ENCODE measurements at places on chromosomes 7 and 10.

- no peaks in the 10 kb centered on the region for H3K36me3 ChIP-seq
- no peak for DNase-seq
- H3K4me1 ChIP-seq, result no peaks in the 10 kb centered on the region
Observed at GRCh38 chr7:51617686-51618085, 301.1 kb upstream of the COBL start.

DNA sequence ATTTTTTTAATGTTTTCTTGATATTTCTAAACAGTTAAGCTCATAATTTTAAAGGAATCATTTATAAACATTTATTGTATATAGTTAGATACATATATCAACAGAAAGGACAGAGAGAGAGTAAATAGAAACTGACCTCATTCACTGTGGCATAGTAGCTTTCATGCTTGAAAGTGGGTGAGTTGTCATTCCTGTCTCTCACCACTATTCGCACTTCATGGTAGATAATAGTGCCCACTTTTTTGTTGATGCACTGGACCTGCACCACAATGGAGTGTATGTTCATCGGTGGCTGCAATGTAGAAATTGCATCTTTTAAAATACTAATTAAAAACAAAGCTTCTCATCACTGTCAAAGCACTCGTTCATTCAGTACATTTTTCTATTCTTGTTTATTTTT lies 432.0 kb downstream of the PCDH15 start:
- H3K36me3 ChIP-seq, result no peaks in the 10 kb centered on the region
- no peak overlapping the region for H3K27ac ChIP-seq
- H3K27me3 ChIP-seq, result no peaks in the 10 kb centered on the region
- H3K4me1 ChIP-seq, result no peaks in the 10 kb centered on the region
- no peak overlapping the region for H3K4me3 ChIP-seq

DNA sequence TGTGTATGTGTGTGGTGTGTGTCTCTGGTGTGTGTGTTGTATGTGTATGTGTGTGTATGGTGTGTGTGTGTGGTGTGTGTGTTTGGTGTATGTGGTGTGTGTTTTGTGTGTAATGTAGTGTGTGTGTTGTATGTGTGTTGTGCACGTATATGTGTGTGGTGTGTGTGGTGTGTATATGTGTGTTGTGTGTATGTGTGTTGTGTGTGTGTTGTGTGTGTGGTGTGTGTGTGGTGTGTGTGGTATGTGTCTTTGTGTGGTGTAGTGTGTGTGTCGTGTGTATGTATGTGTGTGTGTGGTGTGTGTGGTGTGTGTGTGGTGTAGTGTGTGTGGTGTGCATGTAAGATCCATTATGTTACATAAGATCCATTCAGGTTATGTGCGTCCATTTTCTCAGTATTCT lies 21.9 kb upstream of the VIPR2 start:
- no peak for DNase-seq
- no peaks in the 10 kb centered on the region for H3K4me1 ChIP-seq
- H3K27ac ChIP-seq, result no peak overlapping the region
- no peak overlapping the region for H3K4me3 ChIP-seq

DNA sequence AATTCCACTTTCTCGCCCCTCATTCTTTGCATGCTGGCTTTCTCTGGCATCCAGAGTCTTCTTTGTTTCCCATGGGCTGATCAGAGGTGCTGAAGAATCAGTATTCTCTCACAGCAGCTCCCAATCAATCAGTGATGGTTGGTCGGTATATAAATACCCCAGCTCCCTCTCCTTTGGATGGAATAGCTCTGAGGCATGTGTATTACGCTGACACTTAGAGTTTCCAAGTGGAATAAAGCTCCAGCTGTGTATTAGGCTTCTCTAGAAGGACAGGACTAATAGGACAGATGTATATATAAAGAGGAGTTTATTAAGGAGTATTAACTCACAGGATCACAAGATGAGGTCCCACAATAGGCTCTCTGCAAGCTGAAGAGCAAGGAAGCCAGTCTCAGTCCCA lies 218.3 kb upstream of the GRB10 start:
- H3K27ac ChIP-seq, result no peak overlapping the region
- H3K36me3 ChIP-seq, result no peaks in the 10 kb centered on the region
- no peaks in the 10 kb centered on the region for H3K27me3 ChIP-seq
- H3K4me1 ChIP-seq, result no peaks in the 10 kb centered on the region
- no peak for DNase-seq
- no peak overlapping the region for H3K4me3 ChIP-seq

- H3K4me3 ChIP-seq, result no peak overlapping the region
- H3K4me1 ChIP-seq, result no peaks in the 10 kb centered on the region
- no peaks in the 10 kb centered on the region for H3K27me3 ChIP-seq
- DNase-seq, result no peak
- no peaks in the 10 kb centered on the region for H3K36me3 ChIP-seq
Observed at GRCh38 chr10:112330162-112330561, 43.8 kb upstream of the ACSL5 start.

DNA sequence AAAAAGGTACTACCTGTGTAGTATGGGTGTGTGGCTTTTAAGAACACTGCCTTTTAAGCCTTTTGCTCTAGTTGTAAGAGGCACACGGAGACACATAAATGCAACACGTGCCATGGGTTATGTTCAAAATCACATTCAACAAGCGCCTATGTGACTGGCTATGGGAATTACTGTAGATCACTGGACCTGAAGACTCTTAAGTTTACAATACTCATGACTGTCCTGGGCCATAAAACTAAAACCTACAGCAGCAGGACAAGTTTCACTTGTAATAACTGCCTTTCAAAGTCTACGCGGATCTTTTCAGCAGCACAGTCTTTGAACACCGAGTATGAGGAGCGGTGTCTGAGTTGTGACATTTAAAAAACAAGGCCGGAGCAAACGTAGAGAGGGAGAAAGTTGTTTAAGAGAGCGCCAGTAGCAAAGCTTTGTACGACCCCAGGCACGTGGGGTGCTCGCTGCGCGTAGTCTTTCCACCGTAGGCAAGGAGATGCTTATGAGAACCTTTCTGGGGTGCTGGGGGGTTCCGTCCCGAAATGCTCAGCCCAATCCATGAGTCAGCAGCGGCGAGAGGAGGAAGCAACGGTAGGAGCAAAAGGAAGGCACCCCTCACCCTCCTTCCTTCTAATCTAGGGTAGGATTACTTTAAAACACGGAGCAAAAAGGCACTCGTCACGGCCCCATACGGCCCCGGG lies 662 bp downstream of the DNAJC2 start:
- peak overlapping the region; percentile 95 for H3K4me3 ChIP-seq
- peaks cover 7% of the 10 kb centered on the region for H3K4me1 ChIP-seq
- peak overlapping the region; percentile 88 for H3K27ac ChIP-seq
- peaks cover 28% of the 10 kb centered on the region for H3K36me3 ChIP-seq
- peak; percentile 15 for DNase-seq

DNA sequence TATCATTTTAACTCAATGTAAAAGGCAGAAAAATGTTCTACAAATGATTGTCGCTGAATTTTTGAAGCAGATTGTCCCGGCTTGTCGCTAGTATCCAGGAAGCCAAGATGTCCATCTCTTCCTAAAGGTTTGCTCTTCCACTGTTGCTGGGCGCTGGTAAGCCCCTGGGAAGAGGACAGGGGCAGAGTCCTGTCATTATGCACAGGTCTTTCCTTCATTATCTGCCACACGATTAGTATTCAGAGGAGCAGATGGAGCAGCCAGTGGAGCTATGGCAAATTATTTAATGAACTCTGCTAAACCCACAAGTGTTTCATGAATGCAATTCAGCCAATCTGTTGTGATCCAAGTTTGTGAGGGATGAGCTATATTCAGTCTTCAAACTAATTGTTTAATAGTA lies 499.1 kb upstream of the NRP1 start:
- no peaks in the 10 kb centered on the region for H3K27me3 ChIP-seq
- DNase-seq, result no peak
- no peak overlapping the region for H3K4me3 ChIP-seq
- no peaks in the 10 kb centered on the region for H3K36me3 ChIP-seq
- H3K27ac ChIP-seq, result no peak overlapping the region

DNA sequence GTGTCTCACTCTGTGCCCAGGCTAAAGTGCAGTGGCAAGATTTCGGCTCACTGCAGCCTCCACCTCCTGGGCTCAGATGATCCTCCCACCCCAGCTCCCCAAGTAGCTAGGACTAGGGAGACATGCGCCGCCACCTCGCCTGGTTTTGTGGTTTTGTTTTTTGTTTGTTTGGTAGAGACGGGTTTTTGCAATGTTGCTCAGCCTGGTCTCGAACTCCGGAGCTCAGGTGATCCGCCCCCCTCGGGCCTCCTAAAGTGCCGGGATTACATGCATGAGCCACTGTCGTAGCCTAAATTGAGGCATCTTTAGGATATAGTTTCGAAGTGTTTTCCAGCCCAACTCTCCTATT lies 781 bp downstream of the ZNF727 start:
- no peak for DNase-seq
- peak overlapping the region; percentile 54 for H3K27ac ChIP-seq
- H3K27me3 ChIP-seq, result no peaks in the 10 kb centered on the region
- H3K4me3 ChIP-seq, result peak overlapping the region; percentile 41
- no peaks in the 10 kb centered on the region for H3K36me3 ChIP-seq

DNA sequence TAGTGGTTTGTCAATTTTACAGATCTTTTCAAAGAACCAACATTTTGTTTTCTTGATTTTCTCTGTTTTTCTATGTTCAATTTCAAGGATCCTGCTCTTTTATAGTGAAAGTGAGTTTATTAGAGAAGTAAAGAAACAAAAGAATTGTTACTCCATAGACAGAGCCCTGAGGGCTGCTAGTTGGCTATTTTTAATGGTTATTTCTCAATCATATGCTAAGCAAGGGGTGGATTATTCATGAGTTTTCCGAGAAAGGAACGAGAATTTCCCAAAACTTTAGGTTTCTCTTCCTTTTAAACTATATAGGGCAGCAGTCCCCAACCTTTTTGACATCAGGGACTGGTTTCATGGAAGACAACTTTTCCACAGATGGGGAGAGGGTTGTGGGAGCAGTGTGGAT lies 165.0 kb downstream of the CCSER2 start:
- H3K27ac ChIP-seq, result no peak overlapping the region
- no peak overlapping the region for H3K4me3 ChIP-seq
- H3K4me1 ChIP-seq, result peaks cover 13% of the 10 kb centered on the region
- DNase-seq, result no peak

- DNase-seq, result no peak
- peaks cover 8% of the 10 kb centered on the region for H3K4me1 ChIP-seq
- no peak overlapping the region for H3K27ac ChIP-seq
- no peak overlapping the region for H3K4me3 ChIP-seq
- no peaks in the 10 kb centered on the region for H3K36me3 ChIP-seq
Observed at GRCh38 chr7:150731916-150732315, 5.3 kb upstream of the GIMAP5 start.

DNA sequence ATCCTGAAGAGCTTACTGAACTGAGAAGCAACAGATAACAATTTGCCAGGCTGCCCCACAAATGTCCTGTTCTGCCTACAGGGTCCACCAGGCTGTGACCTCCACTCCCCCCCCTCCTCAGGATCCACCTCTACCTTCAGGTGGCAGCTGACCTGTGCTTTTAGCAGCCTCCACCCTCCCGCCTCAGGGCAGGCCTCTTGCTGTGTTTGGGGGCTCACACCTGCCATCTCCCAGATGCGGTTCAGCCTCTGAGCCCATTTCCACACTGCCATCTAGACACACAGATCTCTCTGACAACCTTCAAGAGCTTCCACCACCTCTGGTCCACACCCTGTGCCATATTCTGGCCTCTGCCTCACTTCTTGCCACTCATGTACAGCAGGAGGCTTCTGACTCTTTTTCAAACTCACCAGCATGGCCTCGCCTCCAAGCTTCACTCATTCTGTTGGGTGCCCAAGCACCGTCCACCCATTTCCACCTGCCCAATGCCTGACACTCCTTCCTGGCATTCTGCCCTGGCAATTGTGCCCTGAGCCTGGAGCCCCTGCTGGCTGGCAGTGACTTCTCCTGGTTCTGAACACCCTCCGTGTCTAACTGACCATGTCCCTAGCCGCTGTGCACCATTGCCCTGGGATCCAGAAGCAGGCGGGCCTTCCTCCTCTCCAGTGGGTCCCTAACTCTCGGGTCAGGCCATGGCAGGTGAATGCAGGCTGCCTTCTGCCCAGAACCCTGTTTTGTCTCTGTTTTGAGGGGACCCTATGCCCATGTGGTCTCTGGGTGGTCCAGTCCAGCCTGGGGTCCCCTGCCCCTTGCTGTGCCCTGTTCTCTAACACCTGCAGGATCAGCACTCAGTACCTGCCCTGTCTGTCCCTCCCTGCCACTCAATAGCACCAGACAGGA lies 18.5 kb downstream of the TMEM72 start:
- peaks cover 28% of the 10 kb centered on the region for H3K4me1 ChIP-seq
- H3K4me3 ChIP-seq, result no peak overlapping the region
- DNase-seq, result no peak

DNA sequence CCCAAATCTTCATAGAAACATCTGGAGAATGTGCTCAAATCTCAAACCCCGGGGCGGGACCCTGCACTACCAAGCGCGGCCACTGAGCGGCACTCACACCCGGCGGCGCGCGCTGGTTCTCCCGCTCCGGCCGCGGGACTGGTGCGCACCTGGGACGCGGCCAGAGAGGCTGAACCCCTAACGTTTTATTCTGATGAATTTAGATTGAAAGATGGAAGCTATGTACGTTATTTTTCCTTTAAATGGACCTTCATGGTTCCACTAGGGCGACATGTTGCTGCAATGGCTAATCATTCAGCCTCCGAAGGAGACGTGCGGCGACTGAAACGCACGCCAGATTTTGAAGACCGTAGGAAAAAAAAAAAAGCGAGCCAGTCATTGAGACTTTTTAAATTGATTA lies 107.0 kb upstream of the INSIG1 start:
- DNase-seq, result no peak
- no peak overlapping the region for H3K4me3 ChIP-seq
- no peaks in the 10 kb centered on the region for H3K27me3 ChIP-seq
- no peaks in the 10 kb centered on the region for H3K36me3 ChIP-seq
- H3K27ac ChIP-seq, result no peak overlapping the region

DNA sequence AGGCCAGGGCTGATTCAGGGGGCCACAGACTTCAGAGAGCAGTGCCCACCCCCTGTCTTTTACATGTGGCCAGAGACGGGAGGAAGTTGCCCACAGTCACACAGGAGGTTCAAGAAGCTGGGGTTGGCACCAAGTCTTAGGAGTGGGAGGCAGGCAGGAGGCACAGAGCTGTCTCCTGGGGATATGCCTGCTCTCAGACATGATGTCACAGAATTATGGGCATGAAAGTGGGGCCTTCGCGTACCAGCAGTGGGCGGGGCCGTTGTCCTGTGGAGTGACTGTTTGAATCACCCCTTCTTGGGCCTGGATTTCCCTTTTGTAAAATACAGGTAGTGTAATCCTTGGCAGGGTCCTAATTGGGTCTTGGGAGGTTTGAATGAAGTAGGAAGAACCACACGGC lies 81.2 kb upstream of the PPIF start:
- DNase-seq, result no peak
- no peaks in the 10 kb centered on the region for H3K27me3 ChIP-seq
- H3K4me3 ChIP-seq, result no peak overlapping the region
- peaks cover 95% of the 10 kb centered on the region for H3K4me1 ChIP-seq

Measured in left lung (tissue), 14 donors.